H1 (cell line): ENCODE measurements at places on chromosomes 2 and 18. TPM values are rescaled to one million over a fixed set of nuclear protein-coding genes. Genes with fewer than 3 reads are reported as not detected.

Gene ACTG2
- total RNA-seq = 11.0 and 13.7 TPM in 2 replicates

Gene LBH
- 24.6 and 25.7 TPM in 2 replicates for total RNA-seq

Gene CNGA3
- total RNA-seq = not detected in 2 replicates

Gene DYNAP
- total RNA-seq = 0.15 and 0.22 TPM in 2 replicates

Gene ZC3H8
- total RNA-seq = 7.1 and 8.8 TPM in 2 replicates

Gene RPRM
- total RNA-seq = 16.2 and 16.3 TPM in 2 replicates

Gene CYTIP
- total RNA-seq = 0.23 TPM in 1 of 2 replicates, not detected in the other

Gene DOK6
- total RNA-seq = 0.50 and 0.75 TPM in 2 replicates

Gene TCF23
- not detected in 2 replicates for total RNA-seq

Gene CNDP1
- total RNA-seq = not detected in 2 replicates

Gene PLCL1
- total RNA-seq = not detected in 2 replicates

Gene AQP12B
- not detected in 2 replicates for total RNA-seq

Gene NTSR2
- total RNA-seq = not detected in 2 replicates

Gene MC2R
- total RNA-seq = not detected in 2 replicates

Gene ITPRIPL1
- 16.1 and 17.1 TPM in 2 replicates for total RNA-seq

Gene TMEM18
- 22.3 and 27.1 TPM in 2 replicates for total RNA-seq

Gene KCNG2
- total RNA-seq = 0.19 TPM in 1 of 2 replicates, not detected in the other

Gene ACTR1B
- 40.7 and 43.8 TPM in 2 replicates for total RNA-seq

Gene DUSP28
- 1.3 and 2.1 TPM in 2 replicates for total RNA-seq

Gene ERICH2
- total RNA-seq = 2.0 and 2.1 TPM in 2 replicates

Gene CHAC2
- total RNA-seq = 11.2 and 11.7 TPM in 2 replicates

Gene CMPK2
- 0.28 and 0.31 TPM in 2 replicates for total RNA-seq

Gene UGT1A4
- total RNA-seq = not detected in 2 replicates

Gene GALNT5
- total RNA-seq = 0.06 TPM in 1 of 2 replicates, not detected in the other

Gene CAPN14
- 0.07 and 0.08 TPM in 2 replicates for total RNA-seq

Gene SLC38A11
- not detected in 2 replicates for total RNA-seq

Gene ZC3H15
- 76.5 and 80.8 TPM in 2 replicates for total RNA-seq

Gene GAREM1
- 9.2 and 9.6 TPM in 2 replicates for total RNA-seq

Gene ZNF397
- total RNA-seq = 38.9 and 39.5 TPM in 2 replicates

Gene TGFA
- 2.8 and 3.7 TPM in 2 replicates for total RNA-seq

Gene SCN7A
- total RNA-seq = 0.11 and 0.19 TPM in 2 replicates

Gene SERPINB5
- 0.23 TPM in 1 of 2 replicates, not detected in the other for total RNA-seq

Gene RAPGEF4
- total RNA-seq = 1.4 and 2.6 TPM in 2 replicates

Gene KCNJ3
- total RNA-seq = 0.50 and 0.80 TPM in 2 replicates

Gene RNF181
- 97.2 and 99.5 TPM in 2 replicates for total RNA-seq

Gene STEAP3
- total RNA-seq = 21.7 and 22.2 TPM in 2 replicates

Gene EFHD1
- total RNA-seq = 1.5 and 3.4 TPM in 2 replicates

Gene SPC25
- total RNA-seq = 34.7 and 35.8 TPM in 2 replicates

Gene MOCOS
- 5.8 and 6.5 TPM in 2 replicates for total RNA-seq

Gene GPR45
- not detected in 2 replicates for total RNA-seq

Gene STPG4
- 0.27 and 0.28 TPM in 2 replicates for total RNA-seq

Gene L3MBTL4
- 2.1 and 2.4 TPM in 2 replicates for total RNA-seq

Gene SNTG2
- 14.3 and 18.1 TPM in 2 replicates for total RNA-seq

Gene ADCYAP1
- total RNA-seq = not detected in 2 replicates

Gene PTH2R
- total RNA-seq = 0.11 and 0.19 TPM in 2 replicates

Gene CHST9
- total RNA-seq = 24.3 and 25.3 TPM in 2 replicates

Gene DUSP19
- total RNA-seq = 2.1 and 2.3 TPM in 2 replicates

Gene CTLA4
- not detected in 2 replicates for total RNA-seq

Gene PCARE
- total RNA-seq = not detected in 2 replicates

Gene DQX1
- total RNA-seq = 0.57 and 0.76 TPM in 2 replicates

Gene TPO
- not detected in 2 replicates for total RNA-seq
